Central memory CD4-positive, alpha-beta T cell (primary cell): ENCODE measurements at places on chromosomes 3 and 15.

GRCh38 chr3:64158334-64158733, 66.9 kb downstream of the PRICKLE2 start:
- no peak for DNase-seq

- no peak for DNase-seq
These were observed 154.8 kb downstream of the LRRC28 start for GRCh38 chr15:99406120-99406519.

DNA sequence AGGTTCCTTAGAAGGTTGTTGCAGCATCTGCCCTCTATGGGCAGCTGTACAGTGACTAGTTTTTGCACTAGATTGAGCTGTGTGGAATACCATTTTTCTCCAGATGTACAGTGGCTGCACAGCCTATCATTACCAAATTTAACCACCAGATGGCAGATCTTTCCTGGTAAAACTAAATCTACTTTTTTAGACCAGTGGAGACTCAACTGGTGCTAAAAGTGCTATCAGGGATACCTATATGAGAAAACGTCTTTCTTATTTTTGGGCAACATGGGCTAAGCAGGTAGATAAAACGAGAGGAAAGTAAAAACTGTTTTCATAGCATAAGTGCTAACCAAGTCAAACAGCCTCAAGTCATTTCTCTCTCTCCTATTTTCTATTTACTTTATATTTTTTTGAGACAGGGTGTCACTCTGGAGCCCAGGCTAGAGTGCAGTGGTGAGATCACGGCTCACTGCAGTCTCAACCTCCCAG, 21.2 kb downstream of the IGSF10 start:
- DNase-seq, result no peak

DNA sequence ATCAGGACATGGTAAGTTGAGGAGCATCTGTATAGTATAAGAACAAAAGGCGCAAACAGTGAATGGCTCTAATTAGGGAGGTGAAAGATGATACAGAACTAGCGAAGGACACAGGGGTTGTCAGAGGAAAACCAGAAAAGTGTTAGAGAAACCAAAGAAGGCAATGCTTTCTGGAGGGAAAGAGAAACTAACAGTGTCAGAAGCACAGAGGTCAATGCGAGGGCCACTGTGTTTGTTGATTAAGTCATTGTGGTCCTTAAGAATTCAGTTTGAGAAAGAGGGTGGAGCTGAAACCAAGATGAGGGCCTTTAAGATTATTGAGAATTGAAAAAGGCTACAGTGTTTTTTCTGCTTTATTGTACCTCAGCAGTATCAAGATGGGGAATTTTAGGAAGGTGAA, 28.8 kb downstream of the ATG7 start:
- DNase-seq, result no peak

- DNase-seq, result no peak
These were observed 263.1 kb downstream of the ADAMTS17 start for GRCh38 chr15:100078511-100079220.

DNA sequence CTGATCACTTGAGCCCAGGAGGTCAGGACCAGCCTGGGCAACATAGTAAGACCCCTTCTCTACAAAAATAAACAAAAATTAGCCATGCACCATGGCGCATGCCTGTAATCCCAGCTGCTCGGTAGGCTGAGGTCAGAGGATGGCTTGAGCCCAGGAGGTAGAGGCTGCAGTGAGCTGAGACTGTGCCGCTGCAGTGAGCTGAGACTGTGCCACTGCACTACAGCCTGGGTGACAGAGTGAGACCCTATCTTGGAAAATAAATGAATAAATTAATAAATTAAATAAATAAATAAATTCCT, 10.8 kb downstream of the SHISA5 start:
- DNase-seq, result no peak

DNA sequence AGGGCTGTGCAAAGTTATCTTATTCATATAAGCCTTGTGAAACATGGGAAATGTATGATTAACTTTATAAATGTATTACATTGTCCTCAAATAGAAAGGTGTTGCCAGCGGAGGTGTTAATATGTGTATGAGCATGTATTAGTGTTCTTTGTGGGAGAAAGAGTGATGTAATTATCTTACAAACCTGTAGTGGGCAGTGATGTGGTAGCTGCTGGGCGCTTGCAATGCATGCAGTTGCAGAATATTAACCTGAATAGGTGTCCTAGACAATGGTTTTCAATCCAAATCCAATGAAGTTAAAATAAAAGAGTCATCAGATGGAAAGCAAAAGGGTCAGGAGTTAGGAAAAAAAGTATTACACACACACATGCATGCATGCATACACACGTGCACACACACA, 881.3 kb upstream of the CADM2 start:
- DNase-seq, result no peak

GRCh38 chr3:182795389-182795782, 2.1 kb downstream of the ATP11B start:
- peak; percentile 72 for DNase-seq

DNA sequence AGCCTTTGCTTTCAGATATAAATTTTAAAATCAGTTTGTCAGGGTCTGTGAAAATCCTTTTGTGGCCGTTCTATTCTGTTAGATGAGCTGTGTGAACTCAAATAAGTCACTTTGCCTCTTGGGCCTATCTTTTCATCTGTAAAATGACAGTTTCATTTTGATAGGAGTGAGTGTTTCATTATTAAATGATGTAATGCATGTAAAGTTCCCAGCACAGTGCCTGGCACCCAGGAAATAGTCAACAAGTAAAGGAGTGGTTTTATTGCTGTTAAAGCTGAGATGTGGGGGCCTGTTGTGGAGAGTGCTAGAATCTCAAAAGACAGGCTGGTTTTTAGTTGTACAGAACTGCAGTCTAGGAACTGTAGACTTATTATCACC, 394.5 kb upstream of the CFAP20DC start:
- no peak for DNase-seq

DNA sequence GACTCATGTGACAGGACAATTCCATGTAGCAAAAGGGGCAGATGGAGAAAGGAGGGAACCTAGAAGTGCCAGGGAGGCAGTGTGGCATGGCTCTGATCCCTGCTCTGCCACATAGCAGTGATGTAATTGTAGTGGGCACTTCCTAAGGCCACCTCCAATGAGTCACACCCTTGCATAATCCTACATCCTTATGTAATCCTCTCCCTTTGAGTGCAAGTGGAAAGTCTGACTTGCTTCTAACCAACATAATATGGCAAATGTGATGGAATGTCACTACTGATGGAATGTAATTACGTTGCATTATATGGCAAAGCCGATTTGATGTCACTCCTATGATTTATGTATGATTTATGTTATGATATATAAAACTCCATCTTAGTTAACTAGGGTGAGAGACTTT, 72.9 kb upstream of the ATP2C1 start:
- DNase-seq, result no peak

- DNase-seq, result no peak
These were observed 23.2 kb upstream of the CCDC174 start for GRCh38 chr3:14628406-14628805.

DNA sequence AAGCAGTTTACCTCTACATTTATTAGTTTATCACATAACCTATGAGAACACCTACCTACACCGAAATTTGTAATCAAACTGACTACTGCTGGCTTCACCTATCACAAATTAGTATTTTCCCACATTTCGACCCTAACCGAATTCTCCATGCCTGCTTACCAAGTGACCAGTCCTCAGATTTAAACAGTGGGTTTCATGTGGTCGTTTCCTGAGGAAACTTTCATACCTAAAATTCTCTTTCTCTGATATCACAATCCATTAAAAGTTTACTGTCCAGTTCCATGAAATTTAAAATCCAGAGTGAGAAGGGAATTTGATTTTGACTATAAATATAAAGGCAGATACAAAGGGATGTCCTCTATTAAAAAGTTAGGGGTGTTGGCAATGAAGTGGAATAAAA, 1.9 kb downstream of the PLOD2 start:
- DNase-seq, result no peak

DNA sequence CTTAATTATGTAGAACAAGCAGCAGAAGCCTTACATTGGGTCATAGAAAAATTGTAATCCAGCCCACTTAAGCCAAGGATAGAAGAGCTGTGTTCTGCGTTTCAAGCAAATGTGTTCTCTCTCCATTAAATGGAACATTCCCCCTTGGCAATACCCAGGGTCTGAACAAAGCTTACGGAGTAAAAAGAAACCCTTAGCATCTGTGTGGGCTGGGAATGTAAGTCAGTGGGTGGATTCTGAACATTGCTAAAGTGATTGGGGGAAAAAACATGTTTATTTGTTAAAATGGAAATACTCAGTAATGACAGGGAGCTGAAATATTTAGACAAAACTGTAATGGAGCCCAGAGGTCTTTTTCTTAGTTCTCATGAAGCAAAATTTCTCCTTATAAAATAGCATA, 147.4 kb downstream of the DUT start:
- no peak for DNase-seq

DNA sequence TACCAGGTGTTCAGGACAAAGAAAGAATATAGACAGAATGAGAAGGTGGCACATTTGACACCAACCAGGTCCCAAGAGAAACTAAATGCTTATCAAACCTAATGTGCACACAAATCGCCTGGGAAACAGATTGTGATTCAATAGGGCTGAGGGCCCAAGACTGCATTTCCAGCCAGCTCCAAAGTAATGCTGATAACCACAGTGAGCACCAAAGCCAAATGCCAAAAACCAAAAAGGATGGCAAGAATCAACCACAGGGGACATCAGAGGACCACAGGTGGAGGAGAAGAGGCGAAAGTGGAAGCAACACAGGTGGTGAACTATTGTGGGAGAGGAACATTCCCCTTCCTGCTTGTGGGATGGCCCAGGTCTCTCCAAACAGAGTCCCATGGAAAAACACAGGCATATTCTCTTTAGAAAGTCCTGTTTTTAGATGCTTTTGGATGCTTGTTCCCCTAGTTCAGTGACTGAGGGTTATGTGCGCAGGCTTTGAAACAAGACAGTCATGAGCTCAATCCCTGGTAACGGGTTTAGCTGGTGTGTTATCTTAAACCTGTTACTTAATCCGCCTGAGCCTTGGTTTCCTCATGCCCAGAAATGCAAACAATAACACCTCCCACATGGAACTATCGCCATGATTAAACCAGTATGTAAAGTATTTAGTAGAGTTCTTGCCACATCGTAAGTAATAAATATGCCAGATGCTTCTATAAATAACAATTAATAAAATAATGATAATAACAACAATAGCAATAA, 241.7 kb downstream of the ATP8B4 start:
- DNase-seq, result no peak

- DNase-seq, result no peak
These were observed 6.9 kb upstream of the GHRL start for GRCh38 chr3:10299679-10300078.

GRCh38 chr3:100650651-100651619, 41.5 kb downstream of the ADGRG7 start:
- DNase-seq, result no peak

DNA sequence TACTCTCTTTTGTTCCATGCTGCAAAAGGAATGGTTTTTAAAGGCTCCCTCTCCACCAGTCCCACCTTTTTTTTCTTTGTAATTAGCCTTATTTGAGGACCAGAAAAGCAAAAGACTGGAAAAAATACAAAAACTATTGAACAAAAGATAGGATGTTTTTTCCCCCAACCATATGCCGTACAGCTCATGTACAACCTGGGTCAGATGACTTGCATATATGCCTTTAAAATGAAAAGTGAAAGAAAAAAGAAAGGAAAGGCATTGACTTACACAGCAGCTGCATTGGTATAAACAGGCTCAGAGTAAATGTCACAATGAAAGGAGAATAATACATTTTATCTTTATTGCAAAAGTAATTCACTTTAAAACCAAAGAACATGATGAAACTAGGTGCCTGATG, 69.5 kb upstream of the CMC1 start:
- peak; percentile 10 for DNase-seq

- no peak for DNase-seq
These were observed 249.6 kb upstream of the ROBO1 start for GRCh38 chr3:80017369-80017768.

DNA sequence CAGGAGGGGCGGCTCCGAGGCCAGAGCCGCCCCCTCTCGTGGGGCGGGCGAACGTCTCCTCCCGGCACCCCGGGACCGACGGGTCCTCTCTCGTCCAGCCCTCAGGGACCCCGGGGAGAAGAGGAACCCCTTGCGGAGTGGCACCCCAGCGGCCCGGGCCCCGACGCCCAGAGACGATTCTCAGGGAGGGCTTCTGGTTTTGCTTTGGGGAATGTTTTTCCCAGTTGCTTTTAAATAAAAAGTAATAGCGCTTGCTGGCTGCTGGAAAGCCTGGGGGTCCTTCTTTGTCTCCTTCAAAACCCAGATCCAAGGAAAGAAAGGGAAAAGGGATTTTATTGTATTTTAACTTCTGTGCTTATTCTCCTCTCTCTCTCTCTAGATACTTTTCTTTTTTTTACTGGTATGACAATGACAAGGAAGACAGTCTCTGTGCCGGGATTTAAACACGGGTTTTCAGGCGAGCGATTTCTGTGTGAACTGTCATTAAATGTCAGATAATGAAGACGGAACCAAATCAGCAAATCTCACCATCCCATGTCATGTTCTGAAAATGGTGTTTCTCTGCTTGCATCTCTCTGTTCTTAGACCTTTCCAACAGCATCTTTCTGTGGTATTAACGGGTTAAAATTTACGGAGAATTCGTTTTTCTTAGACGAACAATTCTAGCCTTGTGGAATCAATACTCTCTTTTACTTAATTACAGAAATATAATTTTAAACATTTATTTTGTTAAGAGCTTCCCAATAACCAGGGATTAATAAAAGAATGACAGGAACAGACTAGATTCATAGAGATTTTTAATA, 530 bp upstream of the PCOLCE2 start:
- no peak for DNase-seq
